ENCODE measurements at places on chromosomes 1 and 21.

GRCh38 chr1:89670163-89670562, 37.2 kb downstream of the LRRC8C start:
- DNase-seq = no peak

- no peak for DNase-seq
These were observed 720.2 kb downstream of the PTPRU start for GRCh38 chr1:29956349-29957030.

DNA sequence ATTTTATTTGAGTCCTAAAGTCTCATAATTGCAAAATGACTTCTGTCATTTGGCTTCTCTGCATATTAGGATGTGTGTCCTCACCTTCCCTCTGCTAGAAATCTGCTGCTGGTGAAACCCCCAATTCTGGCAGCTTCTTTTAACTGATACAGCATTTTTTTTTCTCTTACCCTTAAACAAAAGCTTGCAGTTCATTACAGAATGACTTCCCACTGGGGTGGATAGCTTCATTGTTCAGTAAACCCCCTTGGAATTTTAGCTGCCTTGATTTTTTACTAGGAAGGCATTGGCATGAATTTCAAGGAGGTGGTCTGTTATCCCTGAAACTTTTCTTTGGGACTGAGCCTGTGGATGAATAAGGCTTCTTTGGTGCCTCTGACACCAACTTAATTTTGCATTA, 16.8 kb downstream of the TSEN15 start:
- DNase-seq = no peak

- DNase-seq = no peak
These were observed 1.5 kb upstream of the TSPAN1 start for GRCh38 chr1:46173361-46173856.

- DNase-seq = no peak
These were observed 36.0 kb downstream of the CNIH4 start for GRCh38 chr1:224392411-224393249.

GRCh38 chr1:152072311-152072710, 16.6 kb downstream of the TCHHL1 start:
- DNase-seq = no peak

DNA sequence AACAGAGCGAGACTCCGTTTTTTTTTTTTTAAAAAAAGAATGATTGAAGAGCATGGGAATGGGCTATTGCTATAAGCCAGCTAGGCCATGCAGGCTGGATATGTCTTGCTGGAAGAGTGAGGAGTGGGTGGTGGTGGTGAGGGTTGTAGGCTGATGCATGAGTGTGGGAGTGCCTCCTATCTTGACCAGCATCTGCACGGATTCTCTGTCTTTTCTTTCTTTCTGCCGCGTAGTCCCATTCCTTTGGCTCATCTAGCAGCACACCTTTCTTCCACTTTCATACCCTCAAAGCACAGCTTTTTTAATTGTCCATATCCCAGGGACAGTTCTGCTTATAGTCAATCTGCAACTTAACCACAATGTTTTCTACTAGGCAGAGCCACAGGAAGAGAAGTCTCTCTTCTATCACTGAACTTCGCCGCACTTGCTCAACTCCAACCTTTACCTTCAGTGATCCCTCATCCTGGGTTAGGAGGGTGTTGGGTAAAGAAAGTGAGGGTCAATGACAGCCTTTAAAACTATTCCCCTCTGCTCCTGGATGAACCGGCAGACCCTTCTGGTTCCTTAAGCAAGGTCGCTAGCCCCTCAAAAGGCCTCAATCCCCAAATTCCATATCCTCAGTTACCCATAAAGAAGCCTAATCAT, 15.2 kb downstream of the ADCY10 start:
- no peak for DNase-seq
